Activated CD8-positive, alpha-beta memory T cell treated with anti-CD3 and anti-CD28 coated beads, Interleukin-2, amount 10 ng/mL, durations not matched to agents 7 days and 5 days (primary cell): ENCODE measurements at places on chromosomes 16 and 17. TPM values are rescaled to one million over a fixed set of nuclear protein-coding genes. Genes with fewer than 3 reads are reported as not detected.

Gene CCL8
- not detected for total RNA-seq

Gene USP31
- 7.0 TPM for total RNA-seq

Gene KRTAP17-1
- total RNA-seq, result not detected

Gene CA7
- not detected for total RNA-seq

Gene KRT34
- not detected for total RNA-seq

Gene TSPAN10
- total RNA-seq, result 0.26 TPM

Gene TNFRSF17
- not detected for total RNA-seq

Gene SLC47A1
- 0.19 TPM for total RNA-seq

Gene SPEM3
- not detected for total RNA-seq

Gene SDR42E2
- total RNA-seq, result 0.18 TPM

Gene PERCC1
- total RNA-seq, result not detected

Gene RPTOR
- total RNA-seq, result 60.4 TPM

Gene PTGES3L
- total RNA-seq, result 0.30 TPM

Gene MMP28
- not detected for total RNA-seq

Gene CDRT15
- not detected for total RNA-seq

Gene KRTAP9-8
- not detected for total RNA-seq

Gene INTS2
- 26.6 TPM for total RNA-seq

Gene TBC1D3K
- total RNA-seq, result not detected

Gene FAM20A
- not detected for total RNA-seq

Gene PYDC1
- not detected for total RNA-seq

Gene WFIKKN1
- 0.23 TPM for total RNA-seq

Gene IGSF6
- total RNA-seq, result 0.09 TPM

Gene APOBR
- 28.0 TPM for total RNA-seq
